Stimulated activated naive CD8-positive, alpha-beta T cell treated with anti-CD3 and anti-CD28 coated beads, Interleukin-15, Interleukin-2, amounts not matched to agents 100 U/mL and 50 U/mL, for 24 hours (primary cell): ENCODE measurements at places on chromosomes 11 and 22.
A peak's percentile ranks its signal among the peaks of the same experiment; 100 is the strongest.

DNA sequence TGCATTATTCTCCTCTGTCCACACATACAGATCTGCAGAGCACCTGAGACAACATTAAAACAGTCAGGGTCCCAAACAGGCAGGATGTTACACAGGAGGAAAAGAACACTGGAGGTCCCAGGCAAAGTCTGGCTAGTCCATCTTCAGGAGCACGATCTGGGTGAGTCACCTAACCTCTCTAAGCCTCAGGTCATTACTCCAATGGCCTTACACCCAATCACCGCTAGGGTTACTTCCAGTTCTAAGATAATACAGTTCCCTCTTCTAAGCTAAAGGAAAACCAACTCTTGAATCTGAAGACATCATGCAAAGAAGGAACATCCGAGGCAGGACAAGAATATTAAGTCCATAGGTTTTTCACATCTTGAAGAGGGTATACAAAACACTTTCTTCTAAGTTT is 24.5 kb downstream of the ASCC2 start:
- no peak for DNase-seq

- DNase-seq = no peak
Observed at GRCh38 chr22:20903093-20903492, 14.1 kb upstream of the CRKL start.

DNA sequence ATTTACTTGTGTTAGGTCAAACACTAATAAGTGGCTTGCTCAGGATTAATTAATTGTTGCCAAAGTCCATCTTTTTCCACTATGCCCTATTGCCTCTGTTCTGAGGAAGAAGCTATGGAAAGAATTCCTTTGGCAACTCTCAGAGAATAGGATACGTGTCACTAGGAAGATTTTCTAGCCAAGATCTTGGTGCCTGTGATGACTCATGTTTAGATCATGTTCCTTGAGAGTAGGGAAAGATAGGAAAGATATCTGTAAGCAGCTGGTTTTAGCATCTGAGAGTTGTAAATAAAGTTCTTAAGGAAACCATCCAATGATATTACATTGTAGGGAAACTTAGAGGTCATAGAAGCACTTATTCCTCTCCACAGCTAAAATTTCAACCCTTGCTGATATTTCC is 15.7 kb downstream of the SLN start:
- DNase-seq = no peak

DNA sequence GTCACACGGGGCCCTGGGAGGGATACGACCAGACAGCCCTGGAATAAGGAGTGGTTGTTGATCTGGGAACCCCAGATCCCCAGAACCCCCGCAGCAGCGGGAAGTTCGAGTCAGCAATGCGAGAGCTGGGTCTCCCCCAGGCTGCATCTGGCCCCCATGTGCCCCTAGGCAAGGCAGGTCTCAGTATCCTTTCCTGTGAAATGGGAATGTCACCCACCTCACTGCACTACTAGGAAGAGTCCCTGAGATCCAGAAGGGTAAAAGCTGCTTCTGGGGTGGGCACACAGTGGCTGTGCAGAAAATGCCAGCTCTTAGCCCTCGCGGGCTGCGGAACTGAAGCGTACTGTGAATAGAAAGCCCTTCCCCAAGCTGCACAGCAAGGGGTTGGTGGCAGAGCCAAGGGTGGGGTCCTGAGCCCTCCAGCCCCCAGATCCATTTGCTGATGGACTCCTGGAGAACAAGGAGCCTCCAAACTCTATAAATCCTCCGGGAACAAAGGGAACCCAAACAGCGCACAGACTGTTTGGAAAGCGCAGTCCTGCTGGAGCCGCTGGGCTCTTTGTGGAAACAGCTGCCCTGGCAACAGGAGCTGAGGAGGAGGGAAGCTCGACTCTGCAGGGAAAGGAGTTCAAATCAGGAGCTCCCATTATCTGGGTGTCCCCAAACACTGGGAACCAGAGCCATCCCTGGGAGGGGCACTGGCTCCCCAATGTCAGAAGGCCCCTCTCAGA is 68.2 kb upstream of the SHISAL1 start:
- no peak for DNase-seq

DNA sequence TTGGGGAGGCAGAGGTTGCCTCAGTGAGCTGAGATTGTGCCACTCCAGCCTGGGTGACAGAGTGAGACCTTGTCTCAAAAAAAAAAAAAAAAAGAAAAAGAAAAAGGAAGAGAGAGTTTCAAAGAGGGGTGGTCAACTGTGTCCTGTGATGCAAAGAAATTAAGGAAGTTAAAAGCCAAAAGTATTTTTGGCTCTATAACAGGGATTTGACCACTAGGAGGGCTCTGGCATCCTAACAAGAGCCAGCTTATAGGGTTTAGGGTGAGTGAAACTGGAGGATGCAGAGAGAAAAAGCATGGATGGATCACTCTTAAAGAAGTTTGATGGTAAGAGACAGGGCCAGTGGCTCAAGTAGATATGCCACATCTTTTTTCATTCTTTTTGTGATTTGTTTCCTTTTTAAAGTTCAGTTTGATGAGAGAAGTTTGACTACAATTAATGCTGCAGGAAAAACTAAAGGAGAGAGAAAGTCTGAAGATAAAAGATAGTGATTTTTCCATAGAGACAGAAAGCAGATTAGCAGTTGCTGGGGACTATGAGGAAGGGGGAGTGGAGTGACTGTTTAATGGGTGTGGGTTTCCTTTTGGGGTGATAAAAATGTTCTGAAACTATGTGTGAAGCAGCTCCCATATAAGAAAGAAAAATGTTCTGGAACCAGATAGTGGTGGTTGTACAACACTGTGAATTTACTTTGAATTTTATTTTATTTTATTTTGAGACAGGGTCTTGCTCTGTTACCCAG is 11.1 kb upstream of the MICAL2 start:
- no peak for DNase-seq

GRCh38 chr11:32895471-32895870 is 2.9 kb downstream of the QSER1 start:
- DNase-seq = no peak

DNA sequence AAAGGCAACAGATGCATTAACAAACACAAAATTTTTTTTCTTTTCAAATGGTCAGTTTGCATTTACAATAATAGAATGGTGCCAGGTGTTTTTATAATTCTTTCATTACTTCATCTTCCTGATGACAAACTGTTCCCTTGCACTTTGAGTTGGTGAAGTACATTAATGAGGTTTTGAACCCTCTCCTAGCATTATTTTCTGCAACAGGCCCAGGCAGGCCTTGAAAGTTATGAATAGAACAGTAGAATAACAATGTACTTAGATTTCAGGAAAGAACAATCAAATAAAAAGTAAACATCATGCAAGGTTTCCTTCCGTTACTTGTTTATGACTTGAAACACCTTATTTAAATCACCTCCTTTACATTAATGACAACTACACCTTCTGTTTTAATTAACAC is 9.6 kb downstream of the BTG4 start:
- no peak for DNase-seq

DNA sequence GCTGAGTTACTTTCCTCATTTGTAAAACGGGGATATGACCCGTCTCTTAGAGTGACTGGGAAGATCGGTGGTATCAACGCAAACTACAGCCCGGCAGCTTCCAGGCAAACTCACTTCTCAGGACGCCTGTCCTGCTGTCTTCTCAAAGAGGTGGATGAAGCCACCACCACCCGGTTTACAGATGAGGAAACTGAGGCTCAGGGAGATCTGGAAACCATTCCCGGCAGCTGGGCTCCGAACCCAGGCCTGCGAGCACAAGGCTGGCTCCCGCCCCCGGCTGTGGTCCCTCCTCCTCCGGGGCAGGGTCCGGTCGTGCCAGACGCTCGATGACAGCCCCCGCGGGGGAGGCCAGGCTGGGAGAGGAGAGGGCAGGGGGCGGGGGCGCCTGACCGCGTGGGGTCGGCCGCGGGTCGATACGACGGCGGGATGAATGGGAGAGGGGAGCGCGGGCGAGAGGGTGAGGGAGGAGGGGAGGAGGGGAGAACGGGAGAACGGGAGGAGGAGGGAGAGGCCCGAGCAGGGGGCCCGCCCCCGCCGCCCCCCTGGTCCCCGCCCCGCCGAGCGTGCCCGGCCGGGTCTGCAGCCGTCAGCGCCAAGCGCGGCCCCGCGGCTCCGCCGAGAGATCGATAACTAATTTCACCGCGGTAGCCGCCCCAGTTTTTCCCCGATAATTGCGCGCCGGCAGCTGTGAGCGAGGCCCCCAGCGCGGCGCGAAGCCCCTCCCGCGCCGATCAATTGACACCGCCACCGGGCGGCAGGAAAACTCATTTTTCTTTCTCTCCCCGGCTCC is 14.0 kb downstream of the IGLL1 start:
- DNase-seq = peak; percentile 13

DNA sequence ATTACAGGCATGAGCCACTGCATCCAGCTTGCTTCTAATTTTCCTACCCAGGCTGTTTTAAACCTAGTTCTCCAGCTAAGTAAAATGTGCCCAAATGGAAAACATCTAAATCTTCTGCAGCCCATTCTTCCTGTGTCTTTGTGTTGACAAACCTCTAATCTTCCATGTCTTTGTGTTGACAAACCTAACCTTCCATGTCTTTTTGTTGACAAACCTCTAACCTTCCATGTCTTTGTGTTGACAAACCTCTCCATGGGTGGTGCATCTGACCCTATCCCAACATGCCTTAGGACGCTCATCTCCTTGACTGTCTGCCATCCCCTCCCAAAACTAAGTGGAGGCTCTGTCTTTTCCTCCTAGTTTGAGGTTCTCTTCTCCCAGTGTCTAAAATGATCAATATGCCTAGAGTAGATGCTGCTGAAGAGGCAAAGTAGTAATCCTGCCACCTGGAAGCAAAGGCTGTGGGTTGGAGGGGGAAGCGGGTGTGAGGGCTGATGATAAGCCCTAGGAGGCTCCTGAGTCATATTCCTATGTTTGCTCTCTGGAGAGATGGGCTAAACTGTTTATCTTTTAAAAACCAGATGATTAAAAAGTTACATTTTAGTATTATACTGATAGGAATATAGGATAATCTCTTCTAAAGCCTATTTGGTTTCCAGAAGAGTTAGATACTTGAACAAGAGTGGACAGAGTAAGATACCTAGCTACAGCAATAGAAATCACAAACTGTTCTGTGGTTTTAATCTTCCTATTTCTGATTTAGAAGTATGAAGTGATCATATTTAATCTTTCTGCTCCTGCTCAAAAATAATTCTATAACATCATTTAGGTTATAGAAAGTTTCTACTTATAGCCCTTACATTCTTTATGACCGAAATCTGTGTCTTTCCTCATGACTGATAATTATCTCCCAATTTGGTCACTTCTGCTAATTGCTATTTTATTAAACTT is 7.9 kb downstream of the FEN1 start:
- DNase-seq = no peak

- DNase-seq = no peak
Observed at GRCh38 chr11:123065621-123066020, 3.7 kb upstream of the HSPA8 start.

DNA sequence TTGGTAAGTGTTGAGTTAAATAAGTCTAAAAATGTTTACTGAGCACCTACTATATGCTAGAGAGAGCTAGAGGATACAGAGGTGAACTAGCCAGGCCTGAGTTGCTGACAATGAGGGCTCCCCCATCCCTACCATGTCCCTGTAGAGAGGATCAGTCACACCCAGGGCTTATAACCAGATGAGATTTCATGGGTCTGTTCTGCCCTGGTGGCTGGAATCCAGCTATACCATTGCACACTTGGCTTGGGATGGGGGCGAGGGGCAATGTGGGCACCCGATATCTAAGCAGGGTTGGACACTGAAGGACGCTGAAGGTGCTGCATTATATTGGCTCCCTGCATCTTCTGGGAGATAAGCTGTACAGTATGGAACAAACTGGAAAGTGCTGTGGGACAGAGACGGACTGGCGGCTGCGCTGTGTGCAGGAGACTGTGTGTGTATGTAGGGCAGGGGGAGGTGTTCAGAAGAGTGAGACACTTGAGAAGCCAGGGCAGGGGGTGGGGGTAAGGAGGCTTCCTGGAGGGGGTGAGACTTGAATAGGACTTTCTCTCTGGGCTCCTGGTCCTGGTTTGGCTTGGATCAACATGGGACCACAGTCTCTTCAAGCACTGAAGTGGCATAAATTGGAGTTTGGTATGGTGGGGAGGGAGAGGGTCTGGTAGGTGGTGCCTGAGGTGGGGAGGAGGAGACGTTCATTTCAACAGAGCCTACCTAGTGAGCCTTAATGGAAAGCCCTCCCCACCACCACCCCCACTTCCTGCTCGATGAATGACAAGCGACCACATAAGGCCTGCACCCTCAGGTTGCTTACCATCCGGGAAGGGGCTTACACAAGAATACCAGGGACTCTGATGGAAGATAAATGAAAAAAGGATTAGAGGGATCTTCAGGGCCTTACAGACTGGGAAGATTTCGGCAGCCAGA is 1.8 kb downstream of the CD82 start:
- peak; percentile 68 for DNase-seq

GRCh38 chr11:113199866-113200265 is 114.5 kb upstream of the TTC12 start:
- DNase-seq = no peak

DNA sequence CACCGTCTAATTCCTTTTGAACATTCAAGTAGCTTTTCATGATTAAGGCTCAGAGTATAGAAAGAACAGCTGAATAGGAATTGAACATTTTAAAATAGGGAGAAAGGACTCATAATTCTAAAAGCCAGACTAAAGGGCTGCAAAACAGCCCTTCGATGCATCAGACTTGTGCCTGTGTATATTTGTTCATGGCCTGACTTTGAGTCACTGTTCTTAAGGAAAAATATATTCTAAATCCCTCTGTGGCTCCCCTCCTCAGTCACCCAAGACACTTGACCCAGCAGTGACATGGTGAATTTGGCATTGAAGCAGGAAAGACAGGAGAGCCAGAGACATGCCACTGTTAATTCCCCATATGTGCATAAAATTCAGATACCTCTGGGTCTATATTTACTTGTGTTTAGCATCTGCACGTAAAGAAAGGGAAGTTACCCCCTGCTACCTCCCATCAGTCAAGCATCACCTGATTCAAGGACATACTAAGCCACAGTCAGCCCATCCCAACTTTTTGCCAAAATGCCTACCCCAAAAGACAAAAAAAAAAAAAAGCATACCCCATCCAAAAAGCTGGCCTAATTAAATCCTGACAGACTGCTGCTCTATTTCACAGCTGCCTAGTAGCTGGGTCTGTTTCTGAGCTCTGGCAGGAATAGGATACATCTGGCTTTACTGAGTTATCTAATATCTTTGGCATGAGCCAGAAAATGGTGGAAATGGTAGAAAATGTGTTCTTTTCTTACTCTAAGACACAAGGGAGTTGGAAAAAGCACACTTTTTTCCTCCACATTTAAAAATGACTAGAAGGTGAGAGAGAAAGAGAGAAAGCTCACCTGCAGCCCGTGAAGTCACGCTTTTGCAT is 93.5 kb downstream of the COMMD9 start:
- no peak for DNase-seq
